ENCODE measurements at places on chromosomes 13 and 19.

GRCh38 chr19:40366697-40367561 lies 18.4 kb downstream of the PLD3 start:
- DNase-seq: no peak

DNA sequence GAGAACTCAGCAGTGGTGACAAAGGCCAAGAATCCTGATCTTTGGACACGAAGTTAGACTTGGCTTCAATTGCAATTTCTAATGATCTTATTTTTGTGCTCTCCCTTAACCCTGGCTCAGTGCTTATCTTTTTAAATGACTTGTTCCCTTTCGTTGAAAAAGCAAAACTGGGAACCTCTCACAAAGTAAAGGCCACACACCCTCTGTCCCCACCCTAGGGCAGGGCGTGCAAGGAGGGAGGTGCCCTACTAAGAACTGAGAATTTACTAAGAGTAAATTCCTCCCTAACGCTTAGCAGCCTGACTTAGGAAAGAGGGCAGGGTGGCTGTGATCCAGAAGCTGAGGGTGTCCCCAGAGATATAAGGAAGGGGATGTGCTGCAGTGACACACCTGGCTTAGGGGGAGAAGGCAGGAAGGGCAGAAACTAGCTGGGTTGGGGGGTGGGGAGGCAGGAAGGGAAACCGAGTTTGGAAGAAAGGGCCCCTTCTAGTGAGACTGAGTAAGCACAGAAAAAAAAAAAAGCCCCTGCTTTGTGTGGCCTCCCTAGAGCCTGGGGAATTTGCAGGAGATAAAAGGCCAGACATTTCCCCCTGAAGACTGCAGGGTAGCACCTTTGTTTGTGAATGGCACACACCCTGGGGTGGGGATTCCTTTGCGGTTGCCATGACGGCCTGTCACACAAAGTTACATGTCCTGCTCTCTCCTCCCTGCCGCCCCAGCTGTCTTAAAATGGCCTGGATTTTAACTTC lies 435.1 kb downstream of the EFNB2 start:
- no peak for DNase-seq

DNA sequence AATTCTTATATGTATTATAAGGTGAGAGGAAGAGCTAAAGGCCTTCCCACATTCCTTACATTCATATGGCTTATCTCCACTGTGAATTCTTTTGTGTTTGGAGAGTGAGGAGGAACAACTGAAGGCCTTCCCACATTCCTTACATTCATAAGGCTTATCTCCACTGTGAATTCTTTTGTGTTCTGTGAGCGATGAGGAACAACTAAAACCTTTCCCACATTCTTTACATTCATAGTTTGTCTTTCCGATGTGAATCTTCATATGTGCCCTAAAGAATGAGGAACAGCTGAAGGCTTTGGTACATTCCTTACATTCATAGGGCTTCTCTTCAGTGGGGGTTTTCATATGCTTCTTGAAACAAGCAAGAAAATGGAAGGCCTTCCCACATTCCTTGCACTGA lies 13.3 kb downstream of the ZNF699 start:
- no peak for DNase-seq

GRCh38 chr13:99225078-99225477 lies 24.4 kb downstream of the UBAC2 start:
- no peak for DNase-seq

GRCh38 chr13:73194310-73194709 lies 135.5 kb downstream of the KLF5 start:
- no peak for DNase-seq

- DNase-seq: no peak
These were observed 3.1 kb upstream of the JSRP1 start for GRCh38 chr19:2259336-2259735.

DNA sequence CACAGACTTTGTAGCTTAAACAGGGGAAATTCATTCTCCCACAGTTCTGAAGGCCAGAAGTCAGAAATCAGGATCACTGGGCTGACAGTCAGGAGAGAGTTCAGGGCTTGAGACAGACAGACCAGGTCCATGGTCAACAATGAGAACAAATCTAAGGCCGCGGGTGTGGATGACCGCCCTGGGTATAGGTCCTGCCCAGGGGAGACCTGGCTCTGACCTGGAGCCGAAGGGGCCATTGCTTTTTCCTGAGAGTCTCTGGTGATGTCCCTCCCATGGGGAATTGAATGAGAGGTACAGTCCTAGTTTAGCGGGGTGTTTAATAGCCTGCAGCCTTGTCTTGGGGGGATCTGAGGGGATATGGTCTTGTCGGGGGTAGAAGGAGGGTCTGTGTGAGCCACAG lies 25.2 kb upstream of the FBL start:
- no peak for DNase-seq

DNA sequence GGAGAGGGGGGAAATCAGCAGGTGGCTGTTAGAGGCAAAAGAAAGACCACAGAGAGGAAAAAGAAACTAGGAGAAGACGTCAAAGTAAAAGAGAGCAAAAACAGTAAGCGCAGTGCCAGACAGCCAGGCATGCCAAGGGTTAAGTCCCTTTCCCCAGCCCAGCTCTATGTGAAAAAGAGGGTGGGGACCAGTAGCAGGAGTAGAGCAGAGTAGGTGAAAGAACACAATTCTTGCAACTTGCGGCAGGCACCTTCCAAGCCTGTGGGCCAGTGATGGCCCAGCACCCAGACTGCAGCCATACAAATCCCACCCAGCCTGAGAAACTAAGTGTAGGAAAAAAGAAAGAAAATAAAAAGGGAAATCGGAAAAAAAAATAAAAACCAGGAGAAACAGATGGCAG lies 64.2 kb upstream of the ZNF85 start:
- no peak for DNase-seq

DNA sequence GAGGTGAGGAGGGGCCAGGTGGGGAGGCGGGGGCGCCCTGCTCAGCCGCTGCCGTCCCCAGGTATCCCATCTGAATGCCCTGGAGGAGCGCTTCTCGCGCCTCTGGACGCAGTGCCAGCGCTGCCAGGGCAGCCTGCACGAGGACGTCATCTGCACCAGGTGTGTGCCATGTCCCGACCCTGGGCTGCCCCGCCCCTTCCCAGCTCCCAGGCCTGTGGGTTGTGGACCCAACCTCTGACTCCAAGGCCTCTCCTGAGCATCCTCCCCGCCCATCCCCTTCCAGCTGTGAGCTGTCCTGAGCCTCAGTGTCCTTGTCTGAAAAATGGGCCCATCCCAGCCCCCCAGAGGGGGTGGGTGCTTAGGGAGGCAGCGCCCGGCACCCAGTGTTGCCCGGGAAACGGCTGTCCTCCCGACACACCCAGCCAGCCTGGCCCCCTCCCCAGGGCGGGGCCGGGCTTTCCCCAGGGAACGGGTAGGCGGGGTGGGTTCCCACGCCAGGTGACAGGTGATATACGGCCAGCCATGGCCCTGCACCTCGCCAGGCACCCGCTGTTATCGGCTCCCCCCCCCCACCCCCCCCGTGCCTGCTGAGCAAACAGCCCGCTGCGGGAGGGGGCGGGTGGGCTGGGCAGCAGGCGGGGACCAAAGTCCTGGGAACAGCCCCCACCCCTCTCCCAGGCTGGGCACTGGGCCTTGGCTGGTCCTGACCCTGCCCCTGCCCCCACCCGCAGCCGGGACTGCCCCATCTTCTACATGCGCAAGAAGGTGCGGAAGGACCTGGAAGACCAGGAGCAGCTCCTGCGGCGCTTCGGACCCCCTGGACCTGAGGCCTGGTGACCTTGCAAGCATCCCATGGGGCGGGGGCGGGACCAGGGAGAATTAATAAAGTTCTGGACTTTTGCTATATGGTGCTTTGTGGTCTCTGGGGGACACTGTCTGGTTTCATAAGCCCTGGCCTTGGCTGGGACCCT lies 1.3 kb upstream of the SPIB start:
- no peak for DNase-seq

- DNase-seq: no peak
These were observed 34.7 kb upstream of the WDFY2 start for GRCh38 chr13:51549593-51549992.

- DNase-seq: no peak
These were observed 3.2 kb upstream of the ZNF235 start for GRCh38 chr19:44308011-44308410.

GRCh38 chr13:31860002-31860401 lies 120.7 kb downstream of the RXFP2 start:
- DNase-seq: no peak

DNA sequence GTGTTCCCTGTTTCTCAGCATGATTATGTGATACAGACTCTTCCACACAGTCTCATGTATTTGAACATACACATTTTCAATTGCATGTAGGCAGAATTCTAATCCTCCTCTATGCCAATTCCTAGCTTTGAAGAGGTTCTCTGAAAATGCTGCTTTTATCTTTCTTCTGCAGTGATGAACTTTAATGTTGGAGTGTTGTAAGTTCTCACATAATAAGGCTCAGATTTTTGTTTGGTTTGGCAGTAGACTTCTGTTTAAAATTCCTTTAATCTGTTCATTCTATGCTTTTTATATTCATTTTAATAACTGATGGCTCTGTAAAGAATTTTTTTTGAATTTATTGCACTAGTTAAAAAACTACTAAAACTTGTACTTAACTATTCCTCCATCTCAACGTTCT lies 225.8 kb downstream of the GGACT start:
- DNase-seq: no peak

DNA sequence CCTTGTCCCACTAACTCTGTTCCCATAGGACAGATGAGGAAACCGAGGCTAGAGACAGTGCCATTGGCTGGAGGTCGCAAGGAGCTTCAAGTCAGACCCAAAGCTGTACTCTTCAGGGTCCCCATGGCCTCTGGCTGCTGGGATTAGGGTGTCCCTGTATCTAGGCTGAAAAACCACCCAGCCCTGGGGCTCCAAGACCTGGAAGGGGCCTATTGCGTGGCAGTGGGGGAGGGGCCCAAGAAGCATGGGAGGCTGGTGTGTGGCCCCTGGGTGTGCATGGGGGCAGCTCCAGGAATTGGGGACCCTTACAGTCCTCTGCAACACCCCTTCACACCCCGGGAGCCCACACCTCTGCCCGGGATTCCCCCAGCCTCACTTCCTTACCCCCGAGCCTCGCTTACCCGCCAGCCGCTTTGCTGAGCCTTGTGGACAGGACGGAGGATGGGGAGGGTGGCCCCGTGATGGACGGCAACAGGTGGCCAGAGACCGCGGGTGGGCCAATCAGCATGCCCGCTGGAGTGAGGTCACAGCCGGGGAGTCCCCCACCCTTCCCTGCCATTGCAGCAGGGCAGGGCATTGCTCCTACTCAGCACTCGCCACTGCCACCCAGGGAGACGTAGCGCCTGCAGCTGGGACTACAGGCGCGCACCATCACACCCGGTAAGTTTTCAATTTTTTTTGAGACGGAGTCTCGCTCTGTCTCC lies at the start of gene JSRP1:
JSRP1 (minus strand) TSS at position 436 of the 704 bp plus-strand sequence. CDS start 1,103 bp downstream, outside the sequence.
- DNase-seq: no peak

DNA sequence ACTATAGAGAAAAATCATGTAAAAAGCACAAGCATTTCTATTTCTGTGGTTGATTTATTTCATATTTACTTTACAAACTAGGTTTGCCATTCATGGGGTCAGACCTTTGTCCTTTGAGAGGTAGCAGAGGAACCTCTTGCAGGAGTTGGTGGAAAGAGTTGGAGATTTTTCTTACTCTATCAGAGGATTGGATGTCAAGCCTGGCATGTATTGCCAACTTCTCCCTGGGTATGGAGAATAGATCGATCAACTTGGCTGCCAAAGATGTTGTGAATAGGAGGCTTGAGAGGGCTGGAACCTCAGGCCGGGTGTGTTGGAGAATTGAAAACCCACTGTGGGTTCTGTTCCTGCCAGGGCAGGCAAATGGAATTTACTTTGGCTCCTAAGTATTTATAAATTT lies 81.2 kb downstream of the WDFY2 start:
- no peak for DNase-seq

- DNase-seq: no peak
These were observed 32.4 kb downstream of the PPP1R37 start for GRCh38 chr19:45125360-45125759.

GRCh38 chr19:34733266-34733745 lies 737 bp upstream of the ZNF181 start:
- no peak for DNase-seq

- no peak for DNase-seq
These were observed 29.4 kb downstream of the ZNRF4 start for GRCh38 chr19:5484398-5485285.

- no peak for DNase-seq
These were observed 249.5 kb upstream of the TSHZ3 start for GRCh38 chr19:31598730-31599238.

GRCh38 chr19:48043675-48044258 lies at the start of gene CABP5:
Gene CABP5, minus strand, starts transcription at chr19:48044079. Its CDS starts 157 bp downstream, at chr19:48043922.
- no peak for DNase-seq

DNA sequence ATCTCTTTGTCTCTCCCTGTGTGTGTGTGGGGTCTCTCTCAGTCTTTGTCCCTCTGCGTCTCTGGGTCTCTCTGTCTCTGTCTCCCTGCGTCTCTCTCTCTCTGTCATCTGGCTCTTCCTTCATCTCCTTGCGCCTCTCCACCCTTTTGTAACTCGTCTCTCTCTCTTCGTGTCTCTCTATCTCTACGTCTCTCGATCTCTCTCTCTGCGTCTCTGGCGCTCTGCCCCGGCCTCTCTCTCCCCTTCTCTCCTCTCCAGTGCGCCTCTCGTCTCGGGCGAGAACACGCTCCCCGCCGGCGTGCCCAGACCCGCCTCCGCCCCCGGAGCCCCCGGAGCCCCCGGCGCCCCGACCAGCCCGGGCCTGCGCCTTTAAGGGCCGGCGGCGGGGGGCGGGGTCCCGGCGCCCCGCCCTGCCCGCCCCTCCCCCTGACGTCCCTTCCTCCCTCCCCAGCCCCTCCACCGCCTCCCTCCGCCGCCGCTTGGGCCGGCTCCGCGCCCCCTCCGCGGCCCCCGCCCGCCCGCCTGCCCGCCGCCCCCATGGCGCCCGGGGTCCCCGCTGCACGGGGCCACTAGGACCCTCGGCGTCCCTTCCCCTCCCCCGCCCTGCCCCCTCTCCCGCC lies at the start of gene MARK4:
MARK4 (plus strand) TSS at position 440 of the 620 bp plus-strand sequence. CDS start 318 bp downstream, outside the sequence.
- DNase-seq: peak; percentile 47

DNA sequence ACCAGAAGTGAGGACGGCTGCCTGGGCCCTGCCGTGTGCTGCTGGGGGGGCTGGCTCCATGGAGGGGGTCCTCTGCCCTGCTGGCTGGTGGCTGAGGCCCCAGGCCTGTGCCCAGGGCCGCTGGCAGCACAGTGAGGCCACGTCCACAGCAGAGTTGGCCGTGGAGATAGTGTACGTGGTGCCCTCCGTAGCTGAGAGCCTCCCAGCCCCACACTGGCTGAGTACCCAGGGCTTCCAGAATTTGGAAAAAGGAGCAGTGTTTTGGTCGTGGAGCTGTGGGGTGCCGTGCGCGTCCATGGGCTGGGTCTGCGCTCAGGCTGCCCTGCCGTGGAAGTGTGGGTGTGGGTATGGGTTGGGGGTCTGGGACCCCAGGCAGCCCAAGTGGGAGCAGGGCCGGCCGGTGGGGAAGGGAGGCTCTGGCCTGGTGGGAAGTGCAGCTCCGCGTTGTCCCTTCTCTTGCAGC lies 5.9 kb downstream of the PTBP1 start:
- no peak for DNase-seq

- DNase-seq: no peak
These were observed 16.9 kb upstream of the MYCBP2 start for GRCh38 chr13:77343841-77344240.
